ENCODE measurements at places on chromosomes 1 and 21.

GRCh38 chr1:191895049-191895448 lies 263.2 kb upstream of the RGS18 start:
- DNase-seq = no peak
- no peak overlapping the region for H3K4me3 ChIP-seq
- H3K36me3 ChIP-seq = no peaks in the 10 kb centered on the region
- no peaks in the 10 kb centered on the region for H3K27me3 ChIP-seq
- H3K4me1 ChIP-seq = no peaks in the 10 kb centered on the region
- no peak overlapping the region for H3K27ac ChIP-seq

DNA sequence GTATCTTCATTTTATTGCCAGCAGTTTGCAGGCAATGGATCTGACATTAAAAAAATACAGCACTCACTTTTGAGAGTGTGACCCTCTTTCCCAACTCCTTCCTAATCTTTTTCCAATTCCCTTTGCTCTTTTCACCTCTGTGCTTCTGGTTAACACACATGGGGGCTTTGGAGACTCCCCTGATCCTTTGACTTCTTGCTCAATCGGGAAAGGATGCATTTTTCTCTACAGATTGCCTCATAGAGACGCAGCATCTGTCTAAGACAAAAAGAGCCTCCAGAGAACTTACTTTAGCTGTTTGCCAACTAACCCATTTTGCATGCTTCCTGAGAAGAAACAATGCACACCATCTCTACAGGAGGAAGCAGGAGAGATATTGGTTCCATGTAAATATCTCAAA lies 378.3 kb downstream of the PBX1 start:
- no peaks in the 10 kb centered on the region for H3K27me3 ChIP-seq
- DNase-seq = no peak
- no peak overlapping the region for H3K4me3 ChIP-seq
- H3K4me1 ChIP-seq = no peaks in the 10 kb centered on the region
- no peaks in the 10 kb centered on the region for H3K36me3 ChIP-seq
- H3K27ac ChIP-seq = no peak overlapping the region

- no peaks in the 10 kb centered on the region for H3K36me3 ChIP-seq
- no peaks in the 10 kb centered on the region for H3K27me3 ChIP-seq
- no peak within 1 kb of the TSS for H3K4me3 ChIP-seq
- H3K4me1 ChIP-seq = peaks cover 8% of the 10 kb centered on the region
These were observed at the start of gene GUCA2A for GRCh38 chr1:42164551-42165420. GUCA2A (minus strand) TSS chr1:42164745; CDS start chr1:42164712, 33 bp downstream.

- no peaks in the 10 kb centered on the region for H3K36me3 ChIP-seq
- peak overlapping the region; percentile 73 for H3K4me3 ChIP-seq
- H3K4me1 ChIP-seq = peaks cover 11% of the 10 kb centered on the region
- no peak for DNase-seq
- peak overlapping the region; percentile 69 for H3K27ac ChIP-seq
- no peaks in the 10 kb centered on the region for H3K27me3 ChIP-seq
These were observed 703 bp downstream of the AMIGO1 start for GRCh38 chr1:109508873-109509175.

GRCh38 chr1:221869779-221870178 lies 127.9 kb upstream of the DUSP10 start:
- no peak overlapping the region for H3K27ac ChIP-seq
- no peaks in the 10 kb centered on the region for H3K36me3 ChIP-seq
- DNase-seq = no peak
- no peaks in the 10 kb centered on the region for H3K27me3 ChIP-seq

DNA sequence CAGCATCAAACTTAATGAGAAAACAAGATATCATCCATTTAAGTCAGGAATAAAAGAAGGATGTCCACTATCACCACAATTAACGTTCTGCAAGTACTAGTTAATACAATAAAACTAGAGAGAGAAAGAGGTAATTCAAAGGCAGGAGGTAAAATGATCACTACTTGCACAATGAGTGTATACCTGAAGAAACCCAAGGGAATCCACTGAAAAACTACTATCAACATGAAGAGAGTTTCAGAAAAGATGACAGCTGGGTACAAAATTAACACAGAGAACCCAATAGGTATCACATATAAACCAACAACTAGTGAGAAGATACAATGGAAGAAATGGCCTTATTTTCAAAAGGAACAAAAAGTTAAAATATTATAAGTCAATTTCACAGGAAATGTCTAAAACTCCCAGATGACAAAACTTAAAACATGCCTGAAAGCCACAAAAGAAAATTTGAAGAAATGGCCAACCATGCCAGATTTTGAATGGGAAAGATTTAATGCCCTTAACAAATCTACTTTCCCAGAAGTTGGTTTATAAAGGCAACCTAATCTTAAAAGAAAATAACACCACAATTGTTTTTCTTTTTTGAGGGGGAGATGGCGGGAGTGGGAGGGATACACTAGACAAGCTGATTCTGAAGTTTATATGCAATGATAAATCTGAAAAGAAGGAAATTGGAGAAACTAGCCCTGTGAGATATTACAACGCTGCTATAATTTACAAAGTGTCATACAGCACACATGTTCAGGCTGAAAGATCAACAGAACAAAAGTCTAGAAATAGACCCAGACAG lies 17.8 kb downstream of the VPS26C start:
- no peaks in the 10 kb centered on the region for H3K36me3 ChIP-seq
- no peak for DNase-seq
- no peak overlapping the region for H3K4me3 ChIP-seq
- H3K27me3 ChIP-seq = no peaks in the 10 kb centered on the region
- no peak overlapping the region for H3K27ac ChIP-seq

GRCh38 chr21:33914188-33914587 lies 1.4 kb downstream of the ATP5PO start:
- peak overlapping the region; percentile 94 for H3K27ac ChIP-seq
- peaks cover 3% of the 10 kb centered on the region for H3K4me1 ChIP-seq
- H3K27me3 ChIP-seq = no peaks in the 10 kb centered on the region
- peak overlapping the region; percentile 77 for H3K4me3 ChIP-seq

DNA sequence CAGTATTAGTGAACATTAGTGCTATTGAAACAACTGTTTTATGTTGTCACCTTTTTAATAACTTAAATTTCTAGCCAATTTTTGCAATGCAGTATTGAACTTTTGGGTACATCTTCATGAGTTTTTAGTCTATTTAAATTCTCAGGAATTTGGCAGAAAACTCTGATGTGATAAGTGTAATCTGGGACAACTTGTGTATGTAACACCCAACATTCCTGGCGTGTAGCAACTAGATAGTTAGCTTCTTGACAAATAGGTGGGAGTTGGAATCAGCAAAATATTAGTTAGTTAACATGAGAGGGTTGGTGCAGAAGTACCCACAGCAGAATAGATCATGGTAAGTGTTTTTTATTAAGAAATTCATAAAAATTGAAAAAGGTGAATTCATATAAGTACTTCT lies 111.6 kb downstream of the ITSN1 start:
- H3K27ac ChIP-seq = no peak overlapping the region
- H3K36me3 ChIP-seq = no peaks in the 10 kb centered on the region
- no peaks in the 10 kb centered on the region for H3K4me1 ChIP-seq

DNA sequence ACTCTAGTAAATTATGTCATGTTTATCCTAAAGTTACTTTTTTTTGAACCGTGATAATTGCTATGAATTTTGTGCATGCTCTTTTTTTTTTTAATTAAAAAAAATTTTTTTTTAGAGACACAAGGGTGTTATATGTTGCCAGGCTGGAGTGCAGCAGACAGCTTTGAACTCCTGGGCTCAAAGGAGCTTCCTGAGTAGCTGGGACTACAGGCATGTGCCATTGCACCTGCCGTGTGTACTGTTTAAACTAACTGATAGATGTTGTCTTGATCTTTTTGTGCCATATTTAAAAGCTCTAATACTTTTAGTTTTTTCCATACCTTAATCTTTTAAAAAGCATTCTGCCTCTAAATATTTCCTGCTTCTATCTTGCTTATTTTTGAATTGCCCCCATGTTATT lies 60.7 kb downstream of the KIF1B start:
- no peaks in the 10 kb centered on the region for H3K27me3 ChIP-seq
- no peak for DNase-seq
- peaks cover 5% of the 10 kb centered on the region for H3K36me3 ChIP-seq
- H3K27ac ChIP-seq = no peak overlapping the region

GRCh38 chr21:34726627-34727337 lies 58.0 kb downstream of the CLIC6 start:
- no peaks in the 10 kb centered on the region for H3K27me3 ChIP-seq
- no peak for DNase-seq
- no peaks in the 10 kb centered on the region for H3K36me3 ChIP-seq
- H3K27ac ChIP-seq = no peak overlapping the region

GRCh38 chr1:25074351-25075227 lies 144.5 kb upstream of the RUNX3 start:
- no peak overlapping the region for H3K27ac ChIP-seq
- no peak overlapping the region for H3K4me3 ChIP-seq
- H3K27me3 ChIP-seq = peaks cover 3% of the 10 kb centered on the region
- no peak for DNase-seq

- H3K4me3 ChIP-seq = no peak overlapping the region
- H3K27ac ChIP-seq = no peak overlapping the region
- no peak for DNase-seq
- H3K4me1 ChIP-seq = no peaks in the 10 kb centered on the region
- H3K27me3 ChIP-seq = no peaks in the 10 kb centered on the region
- H3K36me3 ChIP-seq = no peaks in the 10 kb centered on the region
These were observed 365.5 kb downstream of the KCTD3 start for GRCh38 chr1:215932558-215932957.

DNA sequence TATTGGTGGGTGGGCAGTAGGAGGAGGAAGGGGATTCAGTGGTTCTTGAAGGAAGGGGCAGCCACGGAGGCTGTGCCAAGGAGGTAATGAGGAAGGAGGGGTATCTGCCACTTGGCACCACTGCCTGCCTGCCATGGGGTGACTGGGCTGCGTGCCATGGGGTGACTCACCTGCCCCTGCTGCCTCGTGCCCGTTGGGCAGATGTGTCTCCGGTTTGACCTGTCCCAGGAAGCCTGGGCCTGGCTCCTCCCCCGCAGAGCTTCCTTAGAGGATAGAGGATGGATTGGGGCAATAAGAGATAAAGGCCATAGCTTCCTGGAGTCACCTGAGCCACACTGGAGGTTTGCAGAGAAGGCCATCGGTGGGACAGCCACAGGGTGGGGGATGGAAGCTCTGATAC lies 1.7 kb downstream of the PADI3 start:
- H3K4me3 ChIP-seq = no peak overlapping the region
- no peaks in the 10 kb centered on the region for H3K36me3 ChIP-seq
- DNase-seq = no peak
- no peaks in the 10 kb centered on the region for H3K27me3 ChIP-seq
- H3K27ac ChIP-seq = no peak overlapping the region

- H3K36me3 ChIP-seq = no peaks in the 10 kb centered on the region
- H3K4me3 ChIP-seq = peak overlapping the region; percentile 66
- DNase-seq = no peak
- peaks cover 47% of the 10 kb centered on the region for H3K4me1 ChIP-seq
- no peaks in the 10 kb centered on the region for H3K27me3 ChIP-seq
These were observed 10.9 kb upstream of the IFI16 start for GRCh38 chr1:158998781-158999161.

DNA sequence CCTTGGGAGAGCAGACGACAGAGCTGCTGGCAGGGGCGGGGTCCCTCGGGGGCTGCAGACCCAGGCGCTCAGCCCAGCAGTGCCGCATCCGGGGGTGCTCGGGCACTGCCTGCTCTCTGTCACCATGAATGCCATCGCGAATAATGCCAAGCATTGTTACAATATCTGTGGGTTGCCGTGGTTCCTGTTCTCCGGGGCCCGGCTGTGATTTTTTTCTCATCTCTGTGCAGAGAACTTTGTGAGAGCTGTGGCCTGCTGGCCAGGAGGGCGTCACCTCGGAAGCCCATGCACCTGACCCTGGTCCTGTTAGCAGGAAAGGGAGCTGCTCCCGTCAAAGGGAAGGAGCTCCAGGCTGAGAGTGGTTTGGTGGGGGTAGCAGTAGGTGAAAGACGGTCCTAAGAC lies 70.4 kb downstream of the PRDM16 start:
- H3K4me1 ChIP-seq = peaks cover 8% of the 10 kb centered on the region
- no peak overlapping the region for H3K27ac ChIP-seq
- no peak overlapping the region for H3K4me3 ChIP-seq
- H3K27me3 ChIP-seq = no peaks in the 10 kb centered on the region

- no peak overlapping the region for H3K4me3 ChIP-seq
- no peaks in the 10 kb centered on the region for H3K27me3 ChIP-seq
- H3K36me3 ChIP-seq = no peaks in the 10 kb centered on the region
These were observed 37.5 kb upstream of the DNAJC11 start for GRCh38 chr1:6738987-6739676.

- H3K27me3 ChIP-seq = no peaks in the 10 kb centered on the region
- DNase-seq = no peak
- no peak overlapping the region for H3K27ac ChIP-seq
- no peak overlapping the region for H3K4me3 ChIP-seq
- H3K4me1 ChIP-seq = no peaks in the 10 kb centered on the region
- H3K36me3 ChIP-seq = no peaks in the 10 kb centered on the region
These were observed 43.6 kb downstream of the LRRC7 start for GRCh38 chr1:69611316-69611715.

DNA sequence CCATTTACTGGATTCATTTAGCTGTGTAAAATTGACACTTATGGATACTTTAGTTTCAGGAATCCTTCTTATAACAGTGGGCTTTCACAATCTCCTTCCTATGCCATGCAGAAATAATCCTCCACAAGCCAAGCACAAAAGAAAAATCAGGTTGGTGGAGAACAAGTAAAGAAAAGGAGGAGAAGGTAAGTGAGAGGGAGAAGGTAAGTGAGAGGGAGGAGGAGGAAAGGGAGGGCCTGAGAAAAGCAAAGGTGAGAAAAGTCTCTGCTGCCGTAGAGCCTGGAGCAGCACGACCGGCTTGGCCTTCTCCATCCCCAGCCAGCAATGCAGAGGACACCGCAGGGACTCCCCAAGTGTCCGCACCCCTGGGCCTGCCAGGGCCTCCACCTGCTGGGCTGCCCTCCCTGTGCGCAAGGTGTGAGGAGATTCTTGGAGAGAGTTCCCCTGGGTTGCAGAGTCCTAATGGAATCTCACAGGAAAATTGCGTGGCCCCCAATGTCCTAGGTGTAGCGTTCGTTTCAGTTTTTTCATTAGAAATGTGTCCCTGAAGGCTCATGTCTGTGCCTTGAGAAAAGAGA lies 39.0 kb downstream of the PRMT2 start:
- no peaks in the 10 kb centered on the region for H3K27me3 ChIP-seq
- no peaks in the 10 kb centered on the region for H3K4me1 ChIP-seq
- DNase-seq = no peak
- no peaks in the 10 kb centered on the region for H3K36me3 ChIP-seq
- H3K4me3 ChIP-seq = no peak overlapping the region

GRCh38 chr1:185291652-185292051 lies 25.4 kb downstream of the IVNS1ABP start:
- H3K27me3 ChIP-seq = no peaks in the 10 kb centered on the region
- no peak for DNase-seq
- peaks cover 5% of the 10 kb centered on the region for H3K36me3 ChIP-seq
- H3K4me3 ChIP-seq = no peak overlapping the region
- H3K27ac ChIP-seq = no peak overlapping the region
- no peaks in the 10 kb centered on the region for H3K4me1 ChIP-seq
